SJCRH30 (cell line): ENCODE measurements at places on chromosomes 4 and X. TPM values are rescaled to one million over a fixed set of nuclear protein-coding genes. Genes with fewer than 3 reads are reported as not detected.

- no peak for DNase-seq
Observed at GRCh38 chr4:89744914-89745313, 92.0 kb downstream of the SNCA start.

- no peak for DNase-seq
Observed at GRCh38 chrX:109831326-109831985, 98.4 kb upstream of the ACSL4 start.

IQSEC2 gene
- total RNA-seq = 1.8 and 2.2 TPM in 2 replicates

TMA16 gene
- total RNA-seq = 38.1 and 41.1 TPM in 2 replicates

DNA sequence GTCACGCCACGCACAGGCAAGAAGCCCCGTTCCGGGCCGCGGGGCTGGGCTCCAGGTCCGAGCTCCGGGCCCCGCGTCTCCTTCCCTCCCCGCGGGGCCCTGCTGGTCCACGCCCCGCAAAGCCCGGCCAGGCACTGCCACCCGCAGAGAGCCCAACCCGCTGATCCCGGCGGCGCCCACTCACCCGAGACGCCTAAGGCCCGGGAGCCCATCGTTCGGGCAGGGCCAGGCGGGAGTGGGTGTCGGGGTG is 870 bp downstream of the PDZD4 start:
- no peak for DNase-seq

DNA sequence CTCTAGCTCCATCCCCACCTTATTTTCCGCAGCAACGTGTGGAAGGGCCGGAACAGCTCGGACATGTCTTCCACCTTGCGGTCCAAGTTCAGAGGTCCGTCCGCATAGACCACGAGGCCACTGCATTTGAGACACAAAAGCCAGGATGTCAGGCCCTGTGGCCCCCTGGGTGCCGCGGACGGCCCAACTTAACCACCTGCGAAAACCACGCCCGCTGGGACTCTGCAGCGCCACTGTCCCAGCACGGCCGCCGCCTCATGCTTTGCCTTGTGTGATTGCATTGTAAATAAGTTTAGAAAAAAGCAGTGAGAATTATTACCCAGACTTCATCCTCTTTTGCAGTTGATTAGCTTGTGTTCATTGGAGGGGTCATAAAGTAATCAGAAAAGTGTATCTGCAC is 58.2 kb upstream of the MXD4 start:
- no peak for DNase-seq

SLC4A4 gene
- total RNA-seq = 0.04 and 0.05 TPM in 2 replicates

MAGEA6 gene
- 3.0 and 4.0 TPM in 2 replicates for total RNA-seq

DNA sequence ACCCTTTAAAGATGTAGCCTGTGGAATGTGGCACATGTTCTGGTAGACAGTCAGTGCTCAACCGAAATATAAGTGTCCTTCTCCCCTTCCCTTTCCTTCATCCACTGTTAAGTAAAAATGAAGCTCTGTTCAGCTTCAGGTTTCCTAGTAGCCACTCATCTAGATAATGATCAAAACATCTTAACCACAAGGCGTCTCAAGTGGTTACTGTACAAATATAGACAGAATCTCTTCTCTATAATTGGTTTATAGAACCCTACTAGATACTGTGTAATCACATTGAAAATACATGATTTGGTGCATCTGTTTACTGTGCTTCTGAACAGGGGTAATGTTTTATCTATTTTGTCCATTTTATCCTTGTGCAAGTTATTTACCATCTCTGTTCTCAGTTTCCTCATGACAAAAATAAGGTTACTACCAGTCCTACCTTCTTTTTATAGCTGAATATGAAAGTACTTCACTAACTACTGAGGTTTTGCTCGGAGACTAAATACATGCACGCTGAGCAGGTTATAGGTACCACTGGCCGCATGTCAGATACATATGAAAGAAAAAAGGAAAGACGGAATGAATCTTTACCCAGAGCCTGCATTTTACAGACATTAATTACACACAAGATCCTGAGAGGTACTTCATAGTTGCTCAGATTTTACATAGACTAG is 20.3 kb upstream of the SLC25A4 start:
- no peak for DNase-seq

GRCh38 chr4:122576261-122577188 is 44.3 kb downstream of the IL21 start:
- DNase-seq = no peak

SOX3 gene
- not detected in 2 replicates for total RNA-seq

- DNase-seq = no peak
Observed at GRCh38 chr4:20288047-20288650, 36.4 kb downstream of the SLIT2 start.

DNA sequence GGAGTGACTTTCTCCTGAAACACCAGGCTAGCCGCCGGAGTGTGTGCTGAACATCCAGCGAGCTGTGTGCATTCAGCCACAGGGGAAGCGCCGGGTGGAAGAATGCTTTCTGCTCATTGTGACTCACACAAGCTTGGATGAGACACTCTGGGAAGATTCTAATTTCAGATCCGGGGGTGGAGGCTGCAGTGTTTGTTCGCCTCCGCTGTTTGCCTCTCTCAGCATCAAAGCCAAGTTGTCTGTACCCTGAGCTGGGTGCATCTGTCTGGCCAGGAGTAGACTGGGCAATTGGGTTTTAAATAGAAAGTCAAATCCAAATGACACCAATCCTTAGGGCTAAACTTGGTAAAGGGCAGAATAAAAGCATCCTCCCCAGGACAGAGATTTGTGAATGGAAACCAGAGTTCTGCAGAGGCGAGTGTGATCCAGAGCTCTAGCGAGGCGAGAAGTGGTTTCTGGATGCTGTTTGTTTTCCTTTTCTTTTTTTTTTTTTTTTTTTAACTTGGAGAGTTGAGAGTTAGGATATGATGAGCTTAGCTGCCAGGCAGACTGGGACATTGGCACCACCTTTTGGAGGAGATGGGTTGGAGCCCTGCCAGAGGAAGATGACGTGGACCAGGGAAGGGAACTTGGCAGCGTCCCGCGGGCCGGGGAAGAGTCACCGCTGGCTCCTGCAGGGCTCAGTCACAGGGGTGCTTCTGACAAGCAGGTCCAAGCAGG is 196.0 kb upstream of the PSAPL1 start:
- DNase-seq = no peak

GRCh38 chrX:15973946-15974345 is 119.3 kb upstream of the AP1S2 start:
- no peak for DNase-seq

DNA sequence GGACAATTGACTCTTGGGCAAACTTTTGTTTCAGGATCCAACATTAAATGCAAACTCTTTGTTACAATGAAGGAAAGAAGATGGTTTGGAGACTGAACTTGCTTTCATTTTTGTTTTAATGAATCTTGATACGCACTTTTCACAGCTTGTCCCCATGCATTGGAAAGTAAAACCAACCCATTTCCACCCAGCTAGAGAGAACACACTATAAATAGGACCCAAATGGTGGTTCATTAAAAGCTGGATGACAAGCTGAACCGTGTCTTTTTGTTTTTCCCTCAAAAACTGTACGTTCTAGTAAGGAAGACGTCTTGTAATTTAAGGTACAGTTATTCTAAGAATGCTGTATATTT is 95.3 kb upstream of the EGFL6 start:
- no peak for DNase-seq

DNA sequence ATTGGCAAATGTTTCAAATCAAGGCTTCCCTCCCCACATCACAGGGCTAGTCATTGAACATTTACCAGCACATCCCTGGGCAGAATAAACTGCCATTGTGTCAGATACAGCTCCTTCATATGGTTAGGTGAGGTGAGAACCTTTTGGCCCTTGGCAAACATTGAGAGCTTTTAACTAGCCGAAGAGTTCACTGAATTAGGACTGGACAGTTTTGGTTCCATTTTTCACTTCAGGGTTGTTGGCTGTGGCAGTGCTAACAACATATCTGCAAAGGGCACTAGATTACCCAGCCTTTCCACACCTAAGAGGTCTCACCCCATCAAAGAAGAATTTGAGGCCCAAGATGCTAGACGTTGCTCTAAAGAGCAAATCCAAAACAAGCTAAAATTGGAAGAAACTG is 180.7 kb downstream of the GUCY2F start:
- DNase-seq = no peak

DNA sequence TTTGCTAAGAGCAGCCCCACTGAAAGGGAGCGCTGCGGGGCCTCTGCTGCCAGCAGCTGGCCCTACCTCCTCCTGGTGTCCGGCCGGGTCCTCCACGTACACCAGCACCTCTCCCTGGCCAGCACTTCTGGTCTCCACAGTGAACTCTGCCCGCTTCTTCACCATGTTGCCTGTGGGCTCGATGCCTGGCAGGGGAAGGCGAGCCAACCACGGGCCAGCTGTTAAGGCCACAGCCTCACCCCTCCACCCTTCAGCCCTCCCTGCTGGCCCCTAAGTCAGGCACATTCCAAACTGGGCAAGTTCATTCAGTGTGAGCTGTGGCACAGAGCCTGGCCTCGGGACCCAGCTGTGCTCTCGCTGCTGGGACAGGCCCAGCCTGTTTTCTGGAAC is 7.8 kb downstream of the FLNA start:
- no peak for DNase-seq

BGN gene
- total RNA-seq = 0.15 and 0.16 TPM in 2 replicates

- DNase-seq = peak; percentile 50
Observed at GRCh38 chr4:47553329-47554125, 68.5 kb downstream of the ATP10D start.

DNA sequence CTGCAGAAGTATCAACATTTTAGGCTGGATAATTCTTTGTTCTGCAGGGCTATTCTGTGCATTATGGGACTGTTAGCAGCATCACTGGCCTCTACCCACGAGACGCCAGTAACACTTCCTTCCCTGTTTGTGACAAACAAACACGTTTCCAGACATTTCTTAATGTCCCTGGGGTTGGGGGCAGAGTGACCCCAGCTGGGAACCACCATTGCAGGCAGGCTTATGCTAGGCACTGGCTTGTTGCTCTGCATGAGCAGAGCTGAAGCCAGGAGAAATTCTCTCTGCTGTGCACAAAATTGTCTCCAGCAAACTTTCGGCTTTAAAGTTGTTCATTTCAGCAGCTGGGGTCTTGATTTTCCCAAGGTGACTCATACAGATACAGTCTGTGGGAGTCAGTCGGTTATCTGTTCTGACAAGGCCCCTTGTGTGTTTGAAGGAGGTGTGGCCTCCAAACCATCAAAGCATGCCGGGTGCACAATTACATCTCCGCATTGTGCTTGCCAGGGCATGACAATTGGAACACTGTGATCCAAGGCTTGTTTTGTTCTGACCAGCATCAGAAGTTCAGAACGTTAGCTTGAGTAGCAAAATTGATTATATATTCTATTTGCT is 156.4 kb upstream of the BOD1L1 start:
- DNase-seq = peak; percentile 13

PPBP gene
- total RNA-seq = not detected in 2 replicates

DNA sequence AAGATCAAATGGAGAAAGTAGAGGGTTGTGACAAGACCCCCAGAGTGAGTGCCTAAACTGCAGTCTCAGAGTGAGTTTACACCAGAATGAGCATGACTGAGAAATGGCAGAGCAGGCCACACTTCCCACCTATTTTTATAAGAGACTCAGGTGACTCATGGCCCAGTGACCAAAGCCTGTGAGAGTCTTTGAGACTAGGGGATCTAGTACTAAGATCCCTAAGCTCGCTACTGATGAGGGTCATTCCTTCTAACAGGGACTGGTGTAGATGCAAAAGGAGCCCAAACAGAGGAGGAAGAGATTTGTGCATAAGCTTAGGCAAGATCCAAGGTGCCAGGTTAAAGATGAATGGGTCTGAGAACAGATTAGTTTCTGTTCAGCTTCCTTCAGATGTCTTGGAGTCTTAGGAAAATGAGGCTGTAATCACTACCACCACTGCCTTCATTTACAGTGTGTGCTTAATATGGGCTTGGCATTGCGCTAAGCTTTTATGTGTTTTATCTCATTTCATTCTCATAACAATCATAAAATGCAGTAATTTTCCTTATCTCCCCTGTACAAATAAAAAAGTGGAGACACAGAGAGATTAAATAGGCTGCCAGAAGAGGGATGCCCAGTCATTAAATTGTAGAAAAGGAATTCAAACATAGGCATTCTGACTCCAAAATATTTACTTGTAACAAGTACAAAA is 62.8 kb downstream of the RWDD4 start:
- no peak for DNase-seq

LRAT gene
- not detected in 2 replicates for total RNA-seq

DNA sequence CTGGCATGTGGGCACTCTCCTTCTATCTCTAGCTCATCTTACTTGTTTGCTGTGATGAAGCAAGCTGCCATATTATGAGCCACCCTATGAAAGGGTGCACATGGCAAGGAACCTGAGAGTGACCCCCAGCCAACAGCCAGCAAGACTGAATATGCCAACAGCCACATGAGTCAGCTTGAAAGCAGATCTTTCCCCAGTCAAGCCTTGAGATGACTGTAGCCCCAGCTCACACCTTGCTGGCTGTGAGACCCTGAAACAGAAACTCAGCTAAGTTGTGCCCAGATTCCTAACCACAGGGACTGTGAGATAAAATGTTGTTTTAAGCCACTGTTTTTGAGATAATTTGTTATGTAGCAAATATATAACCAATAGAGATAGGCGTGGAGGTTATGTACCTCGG is 36.2 kb downstream of the KDM5C start:
- no peak for DNase-seq
